Substantia nigra (tissue), 51 donors: ENCODE measurements at places on chromosomes 3 and 15.

- no peak for DNase-seq
Measured at GRCh38 chr3:63842127-63842526, 21.5 kb downstream of the THOC7 start.

DNA sequence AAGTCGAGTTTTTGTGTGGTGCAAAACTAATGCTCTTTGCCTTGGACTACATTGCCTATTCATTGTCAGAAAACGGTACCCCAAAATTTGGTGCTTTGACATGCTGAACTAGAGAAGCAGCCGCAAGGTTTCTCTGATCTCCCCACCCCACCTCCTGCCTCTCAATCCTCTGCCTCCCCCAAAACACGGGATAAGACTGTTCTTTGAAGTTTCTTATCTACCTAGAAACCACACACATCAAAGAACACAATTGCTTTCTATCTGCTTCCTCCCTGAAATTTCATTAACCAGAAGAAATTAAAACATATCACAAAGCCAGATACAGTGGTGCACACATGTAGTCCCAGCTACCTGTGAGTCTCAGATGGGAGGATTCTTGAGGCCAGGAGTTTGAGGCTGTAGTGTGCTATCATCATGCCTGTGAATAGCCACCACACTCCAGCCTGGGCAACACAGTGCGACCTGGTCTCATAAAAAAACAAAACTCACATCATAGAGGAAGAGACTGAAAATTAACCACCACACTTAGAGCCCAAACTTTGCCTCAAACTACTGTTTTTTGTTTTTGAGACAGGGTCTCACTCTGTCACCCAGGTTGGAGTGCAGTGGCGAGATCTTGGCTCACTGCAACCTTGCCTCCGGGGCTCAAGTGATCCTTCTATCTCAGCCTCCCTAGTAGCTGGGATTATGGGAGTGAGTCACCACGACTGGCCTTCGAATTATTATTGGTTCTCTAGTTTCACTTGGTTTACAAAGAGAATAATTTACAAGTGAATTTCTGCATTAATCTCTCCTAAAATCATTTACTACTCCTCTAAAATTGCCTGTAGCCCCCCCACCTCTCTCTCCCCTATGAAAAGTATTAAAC, 2.7 kb upstream of the PCNP start:
- no peak for DNase-seq

- DNase-seq, result no peak
Measured at GRCh38 chr3:127750226-127751031, 71.9 kb downstream of the MGLL start.

GRCh38 chr3:164419220-164419619, 659.1 kb downstream of the SI start:
- DNase-seq, result no peak

GRCh38 chr3:112470788-112471187, 28.5 kb downstream of the BTLA start:
- DNase-seq, result no peak

GRCh38 chr3:75782506-75782905, 2.8 kb downstream of the ZNF717 start:
- no peak for DNase-seq

DNA sequence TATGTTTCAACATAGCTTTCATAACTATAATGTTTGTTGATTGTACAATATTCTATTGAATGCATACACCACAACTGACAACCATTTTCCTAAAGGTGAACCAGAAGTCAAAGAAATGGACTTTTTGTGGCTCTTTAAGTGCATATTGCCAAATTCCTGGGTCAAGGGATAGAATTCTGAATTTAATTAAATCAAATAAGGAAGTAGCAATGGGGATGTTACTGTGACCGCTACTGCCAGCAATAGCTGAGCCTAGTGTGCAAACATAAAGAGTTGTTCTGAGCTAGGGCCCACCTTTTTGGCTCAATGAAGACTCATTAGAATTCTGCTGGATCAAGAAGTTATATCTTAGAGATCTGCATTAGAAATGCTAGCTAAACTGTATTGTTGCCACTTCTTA, 17.3 kb upstream of the KBTBD8 start:
- DNase-seq, result no peak

- no peak for DNase-seq
Measured at GRCh38 chr3:353191-353739, 156.7 kb downstream of the CHL1 start.

DNA sequence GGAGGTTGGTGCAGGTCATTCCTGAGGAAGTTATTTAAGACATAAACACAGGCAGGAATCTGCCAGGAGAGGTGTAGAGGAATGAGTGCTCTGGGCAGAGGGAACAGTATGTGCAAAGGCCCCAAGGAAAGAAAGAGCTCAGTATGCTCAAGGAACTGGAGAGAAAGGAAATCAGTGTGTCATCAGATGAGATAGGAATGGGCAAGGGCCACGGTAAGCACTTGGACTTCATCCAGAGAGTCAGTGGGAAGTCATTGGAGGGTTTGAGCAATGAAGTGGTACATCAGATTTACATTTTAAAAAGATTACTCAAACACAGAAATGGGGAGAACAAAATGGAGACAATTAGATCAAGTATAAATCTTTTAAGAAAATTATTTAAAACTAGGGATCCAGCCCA, 272.2 kb downstream of the ADAMTSL3 start:
- no peak for DNase-seq

- no peak for DNase-seq
Measured at GRCh38 chr3:138456961-138457862, 22.8 kb downstream of the ESYT3 start.

DNA sequence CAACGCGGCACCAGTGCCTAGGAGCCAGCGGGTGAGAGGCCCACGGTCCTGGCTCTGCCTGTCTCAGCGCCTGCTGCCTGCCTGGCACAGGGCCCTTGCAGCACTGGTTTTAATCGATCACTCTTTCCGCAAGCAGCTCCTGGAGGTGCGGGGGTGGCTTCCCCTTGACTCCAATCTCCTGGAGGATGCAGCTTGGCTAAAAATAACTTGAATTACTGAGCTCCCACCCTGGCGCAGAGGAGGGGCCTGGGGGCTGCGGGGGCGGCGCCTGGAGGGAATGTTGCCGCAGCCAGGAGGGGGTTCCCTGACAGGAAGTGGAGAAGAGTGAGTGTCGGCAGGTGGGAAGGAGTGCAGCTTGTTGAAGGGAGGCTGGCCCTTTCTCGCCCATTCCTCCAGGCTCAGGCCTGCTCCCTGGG, 9.9 kb upstream of the RPL29 start:
- DNase-seq, result no peak

GRCh38 chr15:60906146-60906674, 322.9 kb downstream of the RORA start:
- no peak for DNase-seq
